ENCODE measurements at places on chromosomes 3 and 15.

DNA sequence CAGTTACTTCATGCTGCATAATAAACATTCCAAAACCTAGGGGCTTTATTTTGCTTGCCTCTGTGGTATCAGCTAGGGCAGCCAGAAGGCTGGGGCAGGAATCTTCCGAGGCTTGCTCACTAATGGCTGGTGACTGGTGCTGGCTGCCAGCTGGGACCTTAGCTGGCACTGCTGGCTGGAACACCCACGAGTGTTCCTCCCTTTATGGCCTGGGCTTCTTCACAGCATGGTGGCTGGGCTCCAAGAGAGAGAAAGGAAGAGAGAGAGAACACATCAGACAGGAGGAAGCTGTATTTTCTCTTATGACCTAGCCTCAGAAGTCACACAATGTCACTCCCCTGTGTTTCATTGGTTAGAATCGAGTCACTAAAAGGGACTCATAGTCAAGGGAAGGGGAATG lies 23.9 kb upstream of the CDCP1 start:
- no peak for DNase-seq

DNA sequence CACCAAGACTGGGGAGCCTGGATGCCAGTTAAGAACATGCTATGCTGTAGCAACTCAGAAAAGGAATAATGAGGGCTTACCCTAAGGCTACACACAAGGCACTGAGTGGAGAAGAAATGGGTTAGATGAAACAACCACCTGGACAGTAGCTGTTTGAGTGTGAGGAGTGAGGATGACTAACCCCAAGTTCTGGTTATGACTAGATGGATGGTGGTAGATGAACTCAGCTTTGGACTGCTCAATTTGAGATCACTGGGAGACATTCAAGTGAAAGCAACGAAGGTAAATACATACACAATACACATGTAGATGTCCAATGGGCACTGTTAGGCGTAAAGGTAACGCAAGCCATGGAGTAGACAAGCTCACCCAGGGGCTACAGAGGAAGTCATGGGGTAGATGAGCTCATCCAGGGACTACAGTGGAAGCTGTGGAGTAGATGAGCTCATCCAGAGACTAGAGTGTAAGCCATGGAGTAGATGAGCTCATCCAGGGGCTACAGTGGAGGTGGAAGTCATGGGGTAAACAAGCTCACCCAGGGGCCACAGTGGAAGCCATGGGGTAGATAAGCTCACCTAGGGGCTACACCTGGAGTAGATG lies 98.3 kb downstream of the ANO10 start:
- DNase-seq: no peak

GRCh38 chr15:94576889-94577533 lies 345.6 kb downstream of the MCTP2 start:
- peak; percentile 12 for DNase-seq

DNA sequence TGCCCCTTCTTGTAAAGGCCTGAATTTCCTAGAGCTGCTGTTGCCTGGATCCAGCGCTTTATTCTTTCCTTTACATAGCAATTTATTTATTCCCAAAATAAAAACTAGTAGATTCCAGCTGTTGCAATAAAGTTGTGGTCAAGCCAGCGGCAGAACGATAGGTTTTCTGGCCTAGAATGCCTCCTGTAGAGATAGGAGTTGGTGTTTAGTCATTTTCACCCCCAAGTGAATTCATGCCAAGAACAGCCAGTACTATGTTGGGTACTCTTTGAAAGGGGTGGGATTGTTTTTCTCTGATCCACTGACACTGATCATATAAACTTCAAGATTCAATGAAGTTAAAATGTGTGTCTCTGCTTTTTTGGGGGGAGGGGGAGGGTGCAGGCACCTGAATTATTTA lies 69.7 kb downstream of the KLHL25 start:
- no peak for DNase-seq

DNA sequence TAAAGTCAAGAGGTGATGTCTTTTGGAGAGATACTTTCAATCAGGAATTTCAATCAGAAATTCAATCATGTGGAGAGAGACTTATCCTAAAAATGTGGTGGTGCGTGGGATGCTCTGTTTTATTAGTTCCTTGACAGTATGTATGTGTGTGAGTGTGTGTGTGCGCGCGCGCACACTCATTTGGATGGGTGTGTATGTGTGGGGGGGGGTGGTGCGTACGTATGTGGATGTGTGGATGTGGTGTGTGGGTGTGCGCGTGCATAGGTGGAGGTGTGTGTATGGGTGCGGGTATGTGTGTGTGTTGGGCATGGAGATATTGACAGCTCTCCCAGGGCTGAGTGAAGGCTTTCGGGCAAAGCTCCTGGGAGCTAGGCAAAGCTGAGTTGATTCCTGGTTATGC lies 2.4 kb downstream of the ADIPOQ start:
- no peak for DNase-seq

- no peak for DNase-seq
These were observed 81.6 kb downstream of the ST6GAL1 start for GRCh38 chr3:187011915-187012314.

GRCh38 chr15:64975390-64975789 lies 14.3 kb downstream of the SPG21 start:
- DNase-seq: no peak

- DNase-seq: no peak
These were observed 292.5 kb downstream of the PTPRG start for GRCh38 chr3:61853912-61854311.

DNA sequence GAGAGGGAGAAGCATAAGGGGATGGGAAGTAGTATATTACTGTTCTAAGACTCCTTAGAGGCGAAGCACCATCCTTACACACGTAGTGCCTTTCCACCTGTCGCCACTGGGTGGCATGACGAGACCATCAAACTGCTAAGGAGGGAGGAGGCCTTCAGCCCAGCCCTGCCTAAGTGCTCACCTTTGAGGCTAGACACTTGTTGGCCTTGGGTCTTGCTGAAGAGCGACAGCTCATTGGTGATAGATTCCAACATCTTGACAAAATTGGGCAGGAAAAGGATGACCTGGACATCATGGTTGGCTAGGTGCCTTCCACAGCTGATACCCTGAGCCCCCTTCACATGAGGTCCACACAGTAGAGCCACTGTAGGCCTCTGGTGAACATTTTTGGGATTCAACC lies 19.6 kb downstream of the CLK3 start:
- peak; percentile 65 for DNase-seq

DNA sequence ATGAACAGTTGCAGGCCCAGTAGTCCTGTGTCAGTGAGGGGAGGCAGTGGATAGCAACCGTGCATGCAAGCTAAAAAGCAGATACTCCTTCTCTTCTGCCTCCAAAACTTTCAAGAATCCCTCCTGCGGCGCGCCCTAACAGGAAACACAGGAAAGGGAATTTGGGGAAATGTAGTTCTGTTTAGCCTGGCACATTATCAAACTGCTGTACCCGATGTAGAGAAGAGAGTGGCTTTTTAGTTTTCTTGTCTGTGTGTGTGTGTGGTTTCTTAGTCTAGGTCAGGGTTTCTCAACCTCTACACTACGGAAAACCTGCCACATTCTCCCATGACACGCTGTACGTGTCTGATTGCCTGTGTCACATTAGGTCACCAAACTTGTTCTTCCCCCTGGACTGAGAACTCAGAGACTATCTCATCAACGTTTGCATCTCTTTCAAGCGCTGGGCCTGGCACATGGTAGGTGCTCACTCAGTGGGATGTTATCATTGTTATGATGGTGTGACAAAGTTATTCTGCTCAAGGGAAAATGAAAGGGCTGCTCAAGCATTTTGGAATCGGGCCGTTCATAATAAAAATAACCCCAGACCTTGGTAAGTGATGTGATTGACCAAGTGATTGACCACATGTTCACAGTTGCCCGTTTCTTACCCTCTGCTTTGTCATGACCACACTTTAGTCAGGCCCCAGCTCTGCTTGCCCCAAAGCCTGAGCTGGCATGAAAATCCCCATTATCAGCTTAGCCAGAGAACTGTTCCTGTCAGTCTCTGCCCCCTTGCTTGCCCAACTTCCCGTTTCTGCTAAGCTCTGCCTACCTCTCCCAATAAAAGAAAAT lies 33.2 kb downstream of the TM4SF4 start:
- DNase-seq: no peak

GRCh38 chr3:89851974-89852621 lies 744.7 kb downstream of the EPHA3 start:
- peak; percentile 78 for DNase-seq

DNA sequence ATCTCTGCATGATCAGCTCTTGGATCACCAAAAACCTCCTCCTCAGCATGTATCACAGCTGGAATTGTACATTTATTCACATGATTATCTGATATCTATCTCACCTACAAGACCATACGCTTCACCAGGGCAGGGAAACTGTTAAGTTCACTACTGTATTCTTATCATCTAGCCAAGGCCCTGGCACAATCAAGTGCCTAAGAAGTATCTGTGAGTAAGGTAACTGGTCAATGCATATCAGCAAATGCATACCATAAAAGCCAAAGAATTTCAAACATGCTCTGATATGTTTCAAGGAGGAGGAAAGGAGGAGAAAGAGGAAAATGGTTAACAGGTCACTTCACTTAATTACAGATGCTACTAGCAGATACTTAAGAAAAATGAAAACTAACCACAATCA lies 158.4 kb downstream of the LIPC start:
- no peak for DNase-seq

DNA sequence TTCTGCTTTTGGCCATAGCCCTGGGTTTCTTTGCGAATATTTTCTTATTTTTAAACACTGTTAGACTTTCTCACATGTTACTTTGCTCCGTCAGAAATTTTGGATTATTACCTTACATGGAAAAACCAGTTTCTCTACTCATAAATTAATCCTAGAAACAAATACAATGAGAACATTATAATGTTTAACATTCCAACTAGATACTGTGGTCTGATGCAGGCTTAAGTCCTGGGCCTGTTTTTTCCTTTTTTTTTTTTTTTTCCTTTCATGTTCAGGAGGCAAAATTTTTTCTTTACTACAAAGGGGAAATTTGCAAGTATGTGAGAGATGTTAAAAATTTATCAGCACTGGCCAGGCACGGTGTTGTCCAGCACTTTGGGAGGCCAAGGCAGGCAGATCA lies 28.9 kb downstream of the POPDC2 start:
- no peak for DNase-seq

GRCh38 chr3:182500289-182500688 lies 293.0 kb upstream of the ATP11B start:
- peak; percentile 22 for DNase-seq

DNA sequence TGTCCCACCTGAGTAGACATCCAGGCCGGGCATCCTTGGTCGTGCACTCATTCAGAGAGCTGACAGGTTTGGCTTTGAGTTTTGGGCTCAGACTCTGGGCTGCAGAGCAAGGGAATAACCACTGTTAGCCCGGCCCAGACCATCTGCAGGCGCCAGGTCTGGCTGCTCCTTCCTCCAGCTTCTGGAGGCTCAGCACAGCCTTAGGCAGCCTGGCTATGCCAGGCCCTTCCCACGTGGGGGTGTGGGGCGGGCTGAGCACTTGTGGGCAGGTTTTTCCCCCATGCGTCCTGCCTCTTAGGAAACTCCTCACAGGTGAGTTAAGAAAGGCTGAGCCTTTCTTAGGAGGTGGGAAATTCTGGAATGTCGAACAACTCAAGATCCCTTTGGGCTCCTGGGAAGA lies 11.2 kb downstream of the PLA2G4B start:
- no peak for DNase-seq

GRCh38 chr3:44648564-44649229 lies at the start of gene ZNF35:
ZNF35 (plus strand) TSS chr3:44648732; CDS start chr3:44651068, 2,336 bp downstream.
- peak; percentile 74 for DNase-seq

- DNase-seq: no peak
These were observed 39.1 kb downstream of the KNL1 start for GRCh38 chr15:40633178-40633577.

DNA sequence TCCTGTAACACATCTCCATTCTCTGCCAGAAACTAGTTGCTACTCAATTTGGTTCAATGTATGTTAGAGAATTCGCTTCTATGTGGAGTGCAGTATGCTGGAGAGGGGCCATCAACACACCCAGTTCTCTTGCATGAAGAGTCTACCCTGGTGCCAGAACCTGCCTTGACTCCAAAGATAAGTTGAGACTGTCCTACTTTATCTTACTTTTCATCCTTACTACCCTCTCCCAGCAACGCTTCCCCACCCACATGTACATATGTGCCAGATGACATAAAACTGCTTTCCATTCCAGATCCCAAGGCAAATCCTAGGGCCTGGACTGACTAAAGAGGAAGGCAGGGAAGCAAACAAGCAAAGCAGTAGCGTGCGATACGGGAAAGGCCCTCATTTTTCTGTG lies 442.6 kb upstream of the THRB start:
- no peak for DNase-seq

- DNase-seq: no peak
These were observed 87.6 kb downstream of the BDH1 start for GRCh38 chr3:197468167-197468566.

- DNase-seq: no peak
These were observed 544.2 kb downstream of the FOXP1 start for GRCh38 chr3:71039332-71039731.

- DNase-seq: no peak
These were observed 11.9 kb upstream of the PKM start for GRCh38 chr15:72242775-72243370.

- DNase-seq: no peak
These were observed 185.7 kb upstream of the ZPLD1 start for GRCh38 chr3:102248981-102249705.

GRCh38 chr15:46569781-46570180 lies 935.0 kb downstream of the SQOR start:
- no peak for DNase-seq

GRCh38 chr3:17213102-17213501 lies 328.3 kb downstream of the PLCL2 start:
- DNase-seq: no peak

- DNase-seq: no peak
These were observed 26.3 kb downstream of the DZIP1L start for GRCh38 chr3:138089091-138089490.

GRCh38 chr15:42160136-42160535 lies 3.7 kb upstream of the PLA2G4F start:
- DNase-seq: no peak

DNA sequence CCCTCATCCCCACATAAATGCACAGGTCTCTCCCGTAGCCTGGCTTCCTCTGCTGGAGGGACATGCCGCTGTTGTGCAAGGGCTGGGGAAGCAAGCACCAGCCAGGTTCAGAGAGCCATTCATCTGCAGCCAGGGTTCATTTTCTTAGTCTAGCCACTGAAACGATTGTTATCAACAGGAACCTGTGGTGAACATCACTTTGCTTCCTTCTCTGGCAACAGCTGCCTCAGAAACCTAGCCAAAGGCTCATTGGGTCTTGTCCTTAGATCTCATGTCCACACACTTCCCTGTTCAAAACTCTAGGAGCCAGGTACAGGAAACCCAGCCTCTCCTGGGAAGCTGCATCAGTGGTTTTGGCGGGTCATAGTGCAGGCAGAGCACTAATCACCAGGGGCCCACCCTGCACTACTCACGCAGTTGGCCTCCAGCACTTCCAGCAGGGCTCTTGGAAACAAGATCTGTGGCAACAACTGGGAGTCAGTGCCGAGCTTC lies 47.0 kb downstream of the OXNAD1 start:
- DNase-seq: no peak

DNA sequence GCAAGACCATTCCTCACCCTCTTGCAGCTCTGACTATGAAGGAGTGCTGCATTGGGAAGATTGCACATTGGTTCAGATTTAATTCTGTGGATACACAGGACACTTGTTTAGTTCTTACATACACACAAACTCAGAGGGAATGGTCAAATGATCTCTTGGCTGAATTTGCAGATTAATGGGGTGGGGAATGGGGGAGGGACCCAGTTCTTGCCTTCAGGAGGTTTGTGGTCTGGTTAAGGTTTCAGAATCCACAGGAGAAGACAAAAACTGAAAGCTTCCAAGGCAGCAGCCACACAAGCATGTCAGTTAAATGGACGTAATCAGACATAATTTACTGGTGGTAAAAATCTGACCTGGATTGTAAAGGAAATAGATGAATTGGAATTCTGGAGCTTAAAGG lies 257.1 kb upstream of the ROPN1 start:
- DNase-seq: no peak

GRCh38 chr3:78244136-78244535 lies 1204.2 kb downstream of the ROBO2 start:
- DNase-seq: no peak

Data from neural crest cell (in vitro differentiated cells).